ENCODE measurements at places on chromosomes 4 and X. TPM values are rescaled to one million over a fixed set of nuclear protein-coding genes. Genes with fewer than 3 reads are reported as not detected.

The FAM9C gene
- total RNA-seq = not detected

The NWD2 gene
- total RNA-seq = not detected

DNA sequence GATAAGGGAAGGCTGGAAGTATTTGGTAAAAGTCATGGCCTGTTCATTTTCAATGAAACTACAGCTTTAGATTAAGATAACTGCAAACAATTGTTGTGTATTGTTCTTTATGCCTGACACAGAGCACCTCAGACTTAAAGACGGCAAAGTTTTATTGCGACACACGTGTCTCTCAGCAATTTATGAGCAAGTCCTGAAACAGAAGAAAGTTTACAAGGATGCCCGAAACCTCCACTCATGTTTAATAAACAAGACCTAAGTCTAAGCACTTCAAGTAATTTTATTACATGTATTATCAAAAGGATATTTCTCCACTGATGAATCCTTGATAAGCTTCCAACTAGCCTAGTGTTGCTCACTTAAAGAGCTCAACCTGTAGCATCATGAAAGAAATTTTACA lies 51.0 kb downstream of the DHX15 start:
- H3K27me3 ChIP-seq = no peaks in the 10 kb centered on the region
- H3K36me3 ChIP-seq = peaks cover 3% of the 10 kb centered on the region
- no peak for DNase-seq
- no peak overlapping the region for H3K27ac ChIP-seq

- no peak for DNase-seq
- H3K36me3 ChIP-seq = peaks cover 45% of the 10 kb centered on the region
- H3K4me3 ChIP-seq = no peak overlapping the region
These were observed 184.3 kb downstream of the NPNT start for GRCh38 chr4:106079616-106080015.

DNA sequence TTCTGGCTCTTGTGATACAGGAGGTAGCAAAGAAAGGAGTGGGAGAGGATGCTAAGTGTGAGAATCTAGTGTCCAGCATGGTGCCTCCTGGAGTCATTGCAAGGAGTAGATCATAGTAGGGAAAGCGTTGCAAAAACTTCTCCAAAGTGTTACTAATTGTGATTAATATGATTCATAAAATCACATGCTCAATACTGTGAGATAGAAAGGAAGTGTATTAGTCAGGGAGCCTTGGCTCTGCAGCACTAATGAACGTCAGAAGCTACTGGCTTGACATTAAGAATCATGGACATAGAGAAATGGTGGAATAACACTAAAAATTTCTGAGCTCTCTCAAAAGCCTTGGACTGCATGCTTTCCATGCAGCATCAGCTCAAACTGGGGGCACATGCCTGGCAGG lies 299.1 kb downstream of the EVC2 start:
- no peaks in the 10 kb centered on the region for H3K36me3 ChIP-seq
- peaks cover 4% of the 10 kb centered on the region for H3K4me1 ChIP-seq
- DNase-seq = no peak
- peaks cover 3% of the 10 kb centered on the region for H3K27me3 ChIP-seq
- H3K4me3 ChIP-seq = no peak overlapping the region

- no peaks in the 10 kb centered on the region for H3K4me1 ChIP-seq
- no peak for DNase-seq
- H3K27ac ChIP-seq = no peak overlapping the region
- H3K27me3 ChIP-seq = no peaks in the 10 kb centered on the region
These were observed 495.3 kb downstream of the UBE2NL start for GRCh38 chrX:144379156-144379555.

DNA sequence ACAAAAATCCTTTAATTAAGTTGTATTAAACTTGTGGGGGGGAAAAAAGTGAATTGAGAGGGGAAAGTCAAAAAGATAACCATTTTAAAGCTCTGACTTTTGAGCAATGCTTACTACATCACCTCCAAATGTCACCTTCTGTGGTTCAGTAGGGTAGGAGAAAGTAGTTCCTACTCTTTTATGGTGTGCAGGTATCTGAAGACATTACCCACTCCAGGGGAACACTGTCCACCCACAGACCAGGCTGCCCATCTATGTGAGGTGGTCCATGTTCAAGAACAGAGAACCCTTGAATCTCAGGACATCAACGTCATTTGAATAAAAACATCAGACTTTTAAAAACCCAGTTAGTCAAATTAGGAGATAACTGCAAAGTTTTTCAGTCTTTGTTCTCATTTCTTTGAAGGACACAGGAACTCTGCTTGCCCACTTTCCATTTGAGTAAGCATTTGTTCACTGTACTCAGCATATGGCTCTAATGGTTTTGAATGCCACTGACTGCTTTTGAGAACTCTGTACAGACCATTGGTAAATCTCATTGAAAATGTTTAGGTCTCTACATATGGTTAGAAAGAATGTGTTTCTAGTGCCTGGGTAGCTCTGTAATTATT lies 18.4 kb downstream of the NMU start:
- no peak for DNase-seq
- H3K27ac ChIP-seq = no peak overlapping the region
- no peaks in the 10 kb centered on the region for H3K36me3 ChIP-seq
- no peaks in the 10 kb centered on the region for H3K4me1 ChIP-seq
- peaks cover 1% of the 10 kb centered on the region for H3K27me3 ChIP-seq
- H3K4me3 ChIP-seq = no peak overlapping the region

DNA sequence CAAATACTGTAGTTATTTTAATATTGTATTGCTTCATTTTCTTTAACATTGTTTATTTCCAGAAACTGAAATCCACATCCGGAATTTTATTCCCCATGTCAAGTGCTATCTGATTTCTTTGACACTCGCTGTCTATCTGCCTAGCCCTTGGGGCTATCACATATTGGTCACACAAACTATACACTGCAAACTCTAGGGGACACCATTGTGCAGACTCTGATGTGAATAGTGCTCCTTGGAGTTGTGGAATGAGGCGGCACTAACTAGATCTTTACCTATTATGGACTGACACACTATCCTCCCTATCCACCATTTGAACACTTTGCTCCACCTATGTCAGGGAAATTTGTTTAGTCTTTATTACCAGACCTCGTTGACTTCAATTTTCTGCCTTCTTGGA lies 534.5 kb downstream of the GLUD2 start:
- H3K36me3 ChIP-seq = no peaks in the 10 kb centered on the region
- no peak overlapping the region for H3K27ac ChIP-seq
- DNase-seq = no peak
- no peaks in the 10 kb centered on the region for H3K4me1 ChIP-seq

GRCh38 chrX:106874075-106874474 lies 29.1 kb downstream of the RIPPLY1 start:
- H3K4me1 ChIP-seq = no peaks in the 10 kb centered on the region
- H3K4me3 ChIP-seq = no peak overlapping the region
- no peak for DNase-seq

DNA sequence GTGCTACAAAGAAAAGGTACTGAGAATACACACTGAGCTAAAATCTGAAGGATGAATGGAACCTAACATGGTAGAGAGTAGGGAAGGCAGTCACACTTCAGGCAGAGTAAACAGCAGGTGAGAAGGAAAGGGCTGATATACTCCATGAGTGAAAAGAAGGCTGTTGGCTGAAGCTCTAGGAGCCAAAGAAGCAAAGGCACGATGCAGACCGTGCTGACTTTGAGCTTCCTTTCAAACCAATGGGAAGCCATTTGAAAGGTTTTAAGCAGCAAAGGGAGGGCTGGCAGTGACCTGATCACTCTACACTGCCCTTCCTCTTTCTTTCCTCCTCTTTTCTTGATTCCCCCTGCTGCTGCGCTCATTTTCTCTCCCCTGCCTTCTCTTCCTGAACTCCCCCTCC lies 66.4 kb downstream of the TMEM154 start:
- H3K27ac ChIP-seq = no peak overlapping the region
- H3K4me1 ChIP-seq = peaks cover 28% of the 10 kb centered on the region
- no peaks in the 10 kb centered on the region for H3K36me3 ChIP-seq
- no peak for DNase-seq

- H3K27ac ChIP-seq = no peak overlapping the region
- H3K36me3 ChIP-seq = peaks cover 3% of the 10 kb centered on the region
- H3K4me1 ChIP-seq = peaks cover 20% of the 10 kb centered on the region
- DNase-seq = no peak
- H3K27me3 ChIP-seq = no peaks in the 10 kb centered on the region
These were observed 114.4 kb downstream of the NAA11 start for GRCh38 chr4:79211490-79211889.

DNA sequence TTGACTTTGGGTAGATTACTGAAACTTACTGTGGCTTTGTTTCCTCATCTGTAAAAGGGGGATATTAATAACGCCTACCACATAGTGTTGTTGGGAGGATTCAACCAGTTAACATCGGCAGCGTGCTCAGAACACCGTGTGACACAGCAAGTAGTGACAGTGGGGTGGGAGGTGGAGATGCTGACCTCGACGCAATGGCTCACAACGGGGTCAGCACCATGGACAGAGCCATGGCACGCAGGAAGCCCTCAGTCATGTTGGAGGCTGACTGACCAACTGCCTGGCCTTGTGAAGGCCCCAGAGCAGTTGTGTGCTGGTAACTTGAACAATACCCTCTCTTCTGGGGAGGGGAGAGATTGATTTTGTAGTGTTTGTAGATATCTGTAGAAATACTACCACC lies 93.2 kb downstream of the WFS1 start:
- no peaks in the 10 kb centered on the region for H3K4me1 ChIP-seq
- no peak overlapping the region for H3K4me3 ChIP-seq
- H3K27me3 ChIP-seq = peaks cover 2% of the 10 kb centered on the region
- H3K36me3 ChIP-seq = no peaks in the 10 kb centered on the region
- DNase-seq = peak; percentile 71
- H3K27ac ChIP-seq = no peak overlapping the region

DNA sequence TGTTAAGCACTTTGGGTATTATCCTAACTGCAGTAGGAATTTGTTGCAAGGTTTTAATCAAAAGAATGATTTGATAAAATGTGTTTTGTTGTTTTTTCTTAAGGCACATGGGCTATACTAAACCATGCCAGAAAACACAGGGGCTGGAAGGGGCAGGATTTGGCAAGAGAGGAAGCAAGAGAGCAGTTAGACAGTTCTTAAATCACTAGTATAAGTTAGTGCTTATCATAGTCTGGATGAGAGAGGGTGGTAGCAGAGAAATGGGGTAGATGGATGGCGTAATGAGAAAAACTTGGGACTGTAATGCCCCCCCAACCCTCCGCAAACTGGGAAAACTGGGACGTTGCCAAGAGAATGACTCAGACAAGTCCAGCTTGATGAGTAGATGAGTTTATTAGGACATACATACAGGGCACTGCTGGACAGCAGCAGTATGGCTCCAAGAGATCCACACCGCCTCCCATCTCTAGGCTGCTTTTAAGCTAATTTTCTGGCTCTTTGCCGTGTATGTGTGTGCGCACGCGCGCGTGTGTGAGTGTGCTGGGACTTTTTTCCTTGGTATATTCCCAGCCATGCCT lies 151.5 kb downstream of the PDLIM5 start:
- H3K4me3 ChIP-seq = no peak overlapping the region
- H3K36me3 ChIP-seq = no peaks in the 10 kb centered on the region
- H3K27ac ChIP-seq = peak overlapping the region; percentile 28
